Mesendoderm (in vitro differentiated cells): ENCODE measurements at places on chromosomes 12 and 14.

GRCh38 chr12:66405395-66405794, 103.1 kb downstream of the HELB start:
- no peak overlapping the region for H3K4me3 ChIP-seq
- no peaks in the 10 kb centered on the region for H3K36me3 ChIP-seq
- DNase-seq, result no peak

GRCh38 chr14:35965400-35965799, 139.3 kb downstream of the BRMS1L start:
- DNase-seq, result peak; percentile 25
- no peak overlapping the region for H3K4me3 ChIP-seq
- no peaks in the 10 kb centered on the region for H3K36me3 ChIP-seq
- H3K27ac ChIP-seq, result no peak overlapping the region

GRCh38 chr12:10688042-10688441, 14.2 kb upstream of the STYK1 start:
- no peaks in the 10 kb centered on the region for H3K36me3 ChIP-seq
- H3K27me3 ChIP-seq, result no peaks in the 10 kb centered on the region
- DNase-seq, result no peak
- no peak overlapping the region for H3K27ac ChIP-seq
- H3K4me1 ChIP-seq, result no peaks in the 10 kb centered on the region

- no peak overlapping the region for H3K27ac ChIP-seq
- peaks cover 3% of the 10 kb centered on the region for H3K4me1 ChIP-seq
- no peak overlapping the region for H3K4me3 ChIP-seq
- DNase-seq, result no peak
Observed at GRCh38 chr12:53073881-53074280, 5.3 kb downstream of the SPRYD3 start.

DNA sequence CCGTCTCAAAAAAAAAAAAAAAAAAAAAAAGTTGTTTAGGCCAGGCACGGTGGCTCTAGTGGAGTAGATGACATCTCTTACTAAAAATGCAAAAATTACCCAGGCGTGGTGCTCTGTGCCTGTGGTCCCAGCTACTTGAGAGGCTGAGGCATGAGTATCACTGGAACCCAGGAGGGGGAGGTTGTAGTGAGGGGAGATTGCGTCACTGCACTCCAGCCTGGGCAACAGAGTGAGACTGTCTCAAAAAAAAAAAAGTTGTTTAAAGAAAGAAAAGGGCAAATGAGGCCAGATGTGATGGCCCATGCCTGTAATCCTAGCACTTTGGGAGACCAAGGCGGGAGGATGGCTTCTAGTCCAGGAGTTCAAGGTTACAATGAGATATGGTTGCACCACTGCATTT, 36.6 kb upstream of the SPPL3 start:
- DNase-seq, result no peak
- no peaks in the 10 kb centered on the region for H3K36me3 ChIP-seq
- no peaks in the 10 kb centered on the region for H3K27me3 ChIP-seq
- H3K27ac ChIP-seq, result no peak overlapping the region

DNA sequence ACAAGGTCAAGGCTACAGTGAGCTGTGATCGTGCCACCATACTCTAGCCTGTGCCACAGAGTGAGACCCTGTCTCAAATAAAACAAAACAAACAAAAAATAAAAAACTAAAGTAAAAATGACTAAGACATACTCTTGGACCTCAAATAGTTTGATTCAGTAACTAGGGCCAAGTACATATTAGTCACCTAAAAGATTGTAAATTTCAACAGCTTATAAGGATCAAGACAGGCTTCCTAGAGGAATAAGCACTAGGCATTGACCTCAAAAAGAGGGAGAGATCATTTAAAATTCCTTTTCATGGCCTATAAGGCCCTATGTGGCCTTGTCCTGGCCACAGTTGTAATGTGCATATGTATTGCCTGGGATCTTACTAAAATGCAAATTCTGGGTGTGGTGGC, 46.0 kb upstream of the CHST11 start:
- H3K4me1 ChIP-seq, result peaks cover 20% of the 10 kb centered on the region
- no peak overlapping the region for H3K4me3 ChIP-seq
- no peak for DNase-seq

DNA sequence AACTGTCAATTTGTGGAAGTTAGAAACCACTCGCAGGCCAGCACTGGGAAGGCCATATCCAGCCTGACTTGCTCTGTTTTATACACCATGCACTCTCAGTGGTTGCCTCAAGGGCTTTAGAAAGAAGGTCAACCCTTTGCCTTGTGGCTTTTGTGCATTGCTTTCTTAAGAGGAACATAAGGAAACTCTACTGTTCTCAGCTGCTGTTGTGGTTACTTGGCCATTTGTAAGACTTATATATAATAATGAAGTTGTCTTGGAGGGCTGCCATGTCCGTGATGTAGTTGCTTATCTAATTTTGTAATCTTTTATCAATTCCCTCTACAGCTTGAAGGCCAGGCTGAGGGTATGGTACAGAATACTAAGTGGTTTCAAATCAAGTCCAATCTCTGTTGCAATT, 637.8 kb downstream of the DIO2 start:
- H3K27me3 ChIP-seq, result no peaks in the 10 kb centered on the region
- no peak overlapping the region for H3K27ac ChIP-seq
- H3K4me1 ChIP-seq, result peaks cover 3% of the 10 kb centered on the region
- no peak overlapping the region for H3K4me3 ChIP-seq

DNA sequence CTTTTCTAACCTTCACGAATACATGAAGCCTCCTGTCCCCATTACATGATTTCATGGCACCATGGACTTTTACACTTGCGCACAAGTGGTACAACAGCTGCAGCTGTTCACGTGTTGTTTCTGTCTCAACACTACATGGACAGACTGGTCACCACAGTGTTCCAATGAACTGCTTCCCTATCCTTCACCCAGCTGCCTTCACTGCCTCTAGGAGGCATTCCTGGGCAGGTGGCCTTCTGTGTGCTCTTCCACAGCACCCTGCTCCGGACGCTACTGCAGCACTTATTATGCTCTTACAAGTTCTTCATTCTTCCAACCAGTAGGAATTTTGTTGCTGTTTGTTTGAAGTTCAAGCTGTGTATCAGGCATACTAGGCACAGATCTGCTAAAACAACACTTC, 1.5 kb downstream of the MTERF2 start:
- H3K4me1 ChIP-seq, result peaks cover 3% of the 10 kb centered on the region
- H3K27ac ChIP-seq, result no peak overlapping the region
- H3K4me3 ChIP-seq, result no peak overlapping the region
- DNase-seq, result no peak
- H3K27me3 ChIP-seq, result no peaks in the 10 kb centered on the region

- no peak for DNase-seq
- no peak overlapping the region for H3K4me3 ChIP-seq
- H3K36me3 ChIP-seq, result no peaks in the 10 kb centered on the region
- H3K27ac ChIP-seq, result no peak overlapping the region
- H3K27me3 ChIP-seq, result peaks cover 7% of the 10 kb centered on the region
Observed at GRCh38 chr12:52714887-52715281, 11.6 kb upstream of the KRT77 start.

DNA sequence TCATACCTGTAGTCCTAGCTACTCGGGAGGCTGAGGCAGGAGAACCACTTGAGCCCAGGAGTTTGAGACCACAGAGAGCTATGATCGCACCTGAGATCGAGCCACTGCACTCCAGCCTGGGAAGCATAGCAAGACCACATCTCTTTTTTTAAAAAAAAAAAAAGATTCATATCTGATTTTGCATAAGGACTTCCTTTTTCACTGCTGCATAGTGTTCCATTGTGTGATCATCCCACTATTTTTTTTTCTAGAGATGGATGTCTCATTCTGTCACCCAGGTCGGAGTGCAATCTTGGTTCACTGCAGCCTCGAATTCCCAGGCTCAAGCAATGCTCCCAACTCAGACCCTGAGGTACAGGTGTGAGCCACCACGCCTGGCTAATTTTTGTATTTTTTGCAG, 50.4 kb downstream of the PHETA1 start:
- no peak for DNase-seq
- no peaks in the 10 kb centered on the region for H3K27me3 ChIP-seq
- H3K36me3 ChIP-seq, result no peaks in the 10 kb centered on the region
- H3K27ac ChIP-seq, result no peak overlapping the region

DNA sequence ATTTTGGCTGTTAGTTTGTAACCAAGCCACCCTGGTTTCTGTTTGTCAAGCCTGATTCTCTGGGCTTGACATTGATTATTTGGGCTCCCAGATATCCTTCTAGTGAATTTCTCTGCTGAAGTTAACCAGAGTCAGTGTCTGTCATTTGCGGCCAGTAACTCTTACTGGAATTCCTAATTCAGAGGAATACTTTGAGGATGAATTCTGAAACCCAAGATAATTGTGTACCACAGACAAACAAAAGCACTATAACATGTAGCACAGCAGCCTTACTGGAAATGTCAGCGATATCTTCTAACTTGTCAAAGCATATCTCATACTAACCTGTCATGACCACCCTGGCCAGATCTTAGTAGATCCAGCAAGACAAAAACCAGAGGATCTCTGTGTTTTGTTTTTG, 84.4 kb upstream of the HIF1A start:
- H3K4me1 ChIP-seq, result peaks cover 3% of the 10 kb centered on the region
- H3K36me3 ChIP-seq, result no peaks in the 10 kb centered on the region
- no peak for DNase-seq
- no peak overlapping the region for H3K27ac ChIP-seq
- H3K4me3 ChIP-seq, result no peak overlapping the region

DNA sequence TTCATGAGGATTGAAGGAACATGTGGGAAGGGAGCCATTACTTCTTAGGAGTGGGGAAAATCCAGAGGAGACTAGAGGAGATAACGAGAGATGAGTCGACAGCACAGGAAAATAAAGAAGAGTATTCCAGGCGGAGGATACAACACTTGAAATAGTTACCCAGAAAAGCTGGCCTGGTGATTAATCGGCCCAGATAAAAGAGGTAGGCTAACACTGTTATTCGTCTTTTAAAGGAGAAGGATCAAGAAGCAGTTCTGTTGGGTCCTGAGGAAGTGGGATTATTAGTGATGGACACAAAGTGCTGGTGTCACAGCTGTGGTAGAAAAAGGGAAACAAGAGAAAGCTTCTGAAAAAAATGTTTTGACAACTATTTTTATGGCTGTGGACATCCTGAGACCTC, 425.3 kb downstream of the ZFP36L1 start:
- H3K36me3 ChIP-seq, result no peaks in the 10 kb centered on the region
- H3K27me3 ChIP-seq, result no peaks in the 10 kb centered on the region
- DNase-seq, result no peak
- no peak overlapping the region for H3K27ac ChIP-seq
- H3K4me3 ChIP-seq, result no peak overlapping the region

GRCh38 chr12:53200458-53201176, 6.4 kb downstream of the ITGB7 start:
- H3K27ac ChIP-seq, result no peak overlapping the region
- no peak for DNase-seq
- no peak overlapping the region for H3K4me3 ChIP-seq
- H3K36me3 ChIP-seq, result no peaks in the 10 kb centered on the region

GRCh38 chr14:98077176-98077575, 1194.8 kb downstream of the BCL11B start:
- H3K36me3 ChIP-seq, result no peaks in the 10 kb centered on the region
- no peak overlapping the region for H3K4me3 ChIP-seq
- H3K27ac ChIP-seq, result no peak overlapping the region

- peak within 1 kb of the TSS; percentile 7 for H3K4me3 ChIP-seq
- no peaks in the 10 kb centered on the region for H3K27me3 ChIP-seq
- no peaks in the 10 kb centered on the region for H3K4me1 ChIP-seq
- no peaks in the 10 kb centered on the region for H3K36me3 ChIP-seq
- no peak within 1 kb of the TSS for H3K27ac ChIP-seq
Observed at GRCh38 chr12:4562034-4562657, at the start of gene DYRK4. Gene DYRK4 (plus strand): TSS chr12:4562208. CDS start chr12:4562246, 38 bp downstream.

DNA sequence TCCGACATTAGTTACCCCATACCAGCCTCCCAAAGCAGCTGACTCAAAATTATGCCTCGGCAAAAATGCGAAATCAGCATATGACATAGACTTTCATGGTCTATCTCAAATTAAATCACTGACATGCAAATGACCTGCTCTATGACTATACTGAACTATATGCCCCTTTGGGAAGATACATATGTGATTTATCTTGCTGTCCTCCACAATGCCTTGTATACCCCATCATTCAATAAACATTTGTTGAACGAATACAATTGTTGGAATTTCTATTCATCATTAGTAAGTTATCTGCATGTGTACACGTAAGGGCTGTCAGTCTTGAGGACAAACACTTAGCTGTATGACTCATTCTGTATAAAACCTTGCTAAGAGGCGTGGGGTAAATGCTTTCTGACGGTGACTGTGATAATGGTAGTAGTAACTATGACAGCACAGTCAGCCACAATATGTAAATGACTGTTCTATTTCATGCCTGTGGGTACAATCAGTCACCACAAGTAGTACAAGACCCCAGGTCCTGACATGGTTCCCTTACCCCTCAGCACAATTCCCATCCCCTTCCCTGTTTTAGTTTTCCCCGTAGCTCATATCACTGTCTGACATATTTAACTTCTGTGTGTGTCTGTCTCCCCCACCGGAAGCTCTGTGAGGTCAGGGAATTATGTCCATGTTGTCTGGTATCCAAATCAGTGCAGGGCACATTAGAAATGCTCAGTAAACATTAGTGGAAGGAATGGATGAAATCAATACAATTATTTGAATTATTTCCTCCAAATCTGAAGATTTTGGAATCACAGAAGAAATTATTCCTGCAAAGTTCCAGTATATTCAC, 42.8 kb downstream of the STXBP6 start:
- H3K27ac ChIP-seq, result no peak overlapping the region
- no peaks in the 10 kb centered on the region for H3K36me3 ChIP-seq
- no peak overlapping the region for H3K4me3 ChIP-seq
- H3K4me1 ChIP-seq, result peaks cover 7% of the 10 kb centered on the region
- DNase-seq, result peak; percentile 31

- no peak for DNase-seq
- H3K27me3 ChIP-seq, result no peaks in the 10 kb centered on the region
- H3K4me1 ChIP-seq, result no peaks in the 10 kb centered on the region
- H3K4me3 ChIP-seq, result no peak overlapping the region
- no peak overlapping the region for H3K27ac ChIP-seq
Observed at GRCh38 chr12:81470923-81471322, 288.2 kb downstream of the PPFIA2 start.

DNA sequence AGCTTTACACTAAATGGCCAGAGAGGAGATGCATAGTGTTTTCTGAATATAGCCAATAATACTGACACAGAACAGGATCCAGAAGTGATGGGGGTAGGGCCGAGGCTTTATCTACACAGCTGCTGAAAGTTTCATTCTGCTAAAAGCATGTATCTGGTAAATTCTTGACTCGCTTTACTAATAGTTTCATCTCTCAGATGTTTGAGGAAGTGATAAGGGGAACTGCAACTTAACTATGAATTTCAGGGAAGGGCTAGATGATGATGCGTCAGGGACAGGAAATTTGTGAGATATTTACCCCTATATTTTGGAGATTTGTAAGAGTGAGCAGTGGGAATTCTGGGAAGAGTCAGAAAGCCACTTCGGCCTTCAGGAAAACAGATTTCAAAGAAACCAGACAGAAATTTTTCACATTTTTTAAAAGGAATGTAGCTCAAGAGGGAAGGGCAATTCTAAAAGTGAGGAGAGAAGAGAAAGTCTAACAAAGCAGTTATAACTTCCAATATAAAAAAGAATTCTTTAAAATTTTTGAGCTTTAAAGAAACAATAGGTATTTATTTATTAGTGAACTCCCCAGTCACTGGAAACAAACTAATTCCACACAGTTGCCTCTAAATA, 243.1 kb downstream of the BCAT1 start:
- no peaks in the 10 kb centered on the region for H3K36me3 ChIP-seq
- DNase-seq, result no peak
- H3K4me3 ChIP-seq, result no peak overlapping the region
- H3K27me3 ChIP-seq, result no peaks in the 10 kb centered on the region
- no peaks in the 10 kb centered on the region for H3K4me1 ChIP-seq

GRCh38 chr12:6698352-6699046, 2.1 kb downstream of the PIANP start:
- no peaks in the 10 kb centered on the region for H3K36me3 ChIP-seq
- peaks cover 6% of the 10 kb centered on the region for H3K27me3 ChIP-seq
- peak; percentile 45 for DNase-seq
- H3K27ac ChIP-seq, result no peak overlapping the region
- H3K4me1 ChIP-seq, result peaks cover 5% of the 10 kb centered on the region
- H3K4me3 ChIP-seq, result no peak overlapping the region
